MCF 10A (cell line): ENCODE measurements at places on chromosomes 5 and 9. TPM values are rescaled to one million over a fixed set of nuclear protein-coding genes. Genes with fewer than 3 reads are reported as not detected.

DNA sequence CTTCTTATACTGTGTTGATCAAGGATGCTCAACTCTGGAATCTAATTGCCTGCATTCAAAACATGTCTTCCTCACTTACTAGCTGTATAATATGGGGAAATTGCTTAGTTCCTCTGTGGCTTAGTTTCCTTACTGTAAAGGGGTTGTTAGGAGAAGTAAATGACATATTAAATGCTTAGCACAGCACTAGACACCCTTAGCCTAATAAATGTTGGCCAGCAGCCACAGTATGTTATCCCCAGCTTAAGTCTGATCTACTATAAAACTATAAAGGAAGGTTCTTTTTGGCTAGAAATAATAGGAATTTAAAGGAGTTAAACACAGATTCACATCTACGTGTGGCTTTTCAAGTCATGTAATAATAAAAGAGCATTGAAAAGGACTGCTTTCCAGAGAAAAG, 232.4 kb downstream of the PCSK1 start:
- no peak for DNase-seq

The AFAP1L1 gene
- 4.8 TPM in 2 replicates for total RNA-seq

- DNase-seq, result peak; percentile 97
These were observed 121.1 kb upstream of the IL12B start for GRCh38 chr5:159451197-159452052.

The IFNB1 gene
- total RNA-seq, result not detected in 2 replicates

DNA sequence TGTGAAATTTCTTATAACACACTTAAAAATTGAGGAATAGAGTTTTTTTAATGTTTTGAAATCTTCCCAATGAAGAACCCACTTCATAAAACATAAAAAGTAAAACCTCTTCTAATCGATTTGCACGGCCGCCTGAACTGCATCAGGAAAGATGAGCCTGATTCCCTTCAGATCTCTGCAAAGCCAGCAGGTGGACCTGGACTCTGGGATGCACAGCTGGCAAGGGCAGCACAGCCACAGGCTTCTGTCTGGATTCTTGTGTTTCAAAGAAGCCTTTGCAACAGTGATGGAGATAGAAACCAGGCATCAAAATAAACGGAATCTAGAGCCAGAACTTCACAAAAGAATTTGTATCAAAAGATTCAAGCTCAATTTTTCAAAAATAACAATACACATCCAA, 36.0 kb upstream of the SPATA31C2 start:
- DNase-seq, result peak; percentile 8
